ENCODE measurements at places on chromosomes 2 and 18. TPM values are rescaled to one million over a fixed set of nuclear protein-coding genes. Genes with fewer than 3 reads are reported as not detected.

DNAH7 gene
- 0.11 TPM for total RNA-seq

TBR1 gene
- not detected for total RNA-seq

CPS1 gene
- total RNA-seq = 4.9 TPM

DNA sequence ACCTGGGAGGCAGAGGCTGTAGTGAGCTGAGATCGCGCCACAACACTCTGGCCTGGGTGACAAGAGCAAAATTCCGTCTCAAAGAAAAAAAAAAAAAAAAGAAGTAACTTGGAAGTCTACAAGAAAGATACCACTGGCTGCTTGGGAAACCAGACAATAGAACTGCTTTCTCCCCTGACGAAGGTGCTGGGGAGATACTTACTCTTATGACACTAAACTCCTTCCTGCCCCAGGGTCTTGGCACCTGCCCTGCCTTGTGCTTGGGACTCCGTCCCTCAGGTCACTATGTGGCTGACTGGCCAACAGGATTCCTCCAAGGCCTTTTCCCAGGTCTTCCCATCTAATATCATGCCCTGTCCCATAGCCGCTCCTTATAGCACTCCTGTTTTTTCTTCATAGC is 30.7 kb downstream of the INPP5D start:
- no peaks in the 10 kb centered on the region for H3K36me3 ChIP-seq
- DNase-seq = no peak
- no peak overlapping the region for H3K27ac ChIP-seq
- H3K27me3 ChIP-seq = peaks cover 6% of the 10 kb centered on the region

DNA sequence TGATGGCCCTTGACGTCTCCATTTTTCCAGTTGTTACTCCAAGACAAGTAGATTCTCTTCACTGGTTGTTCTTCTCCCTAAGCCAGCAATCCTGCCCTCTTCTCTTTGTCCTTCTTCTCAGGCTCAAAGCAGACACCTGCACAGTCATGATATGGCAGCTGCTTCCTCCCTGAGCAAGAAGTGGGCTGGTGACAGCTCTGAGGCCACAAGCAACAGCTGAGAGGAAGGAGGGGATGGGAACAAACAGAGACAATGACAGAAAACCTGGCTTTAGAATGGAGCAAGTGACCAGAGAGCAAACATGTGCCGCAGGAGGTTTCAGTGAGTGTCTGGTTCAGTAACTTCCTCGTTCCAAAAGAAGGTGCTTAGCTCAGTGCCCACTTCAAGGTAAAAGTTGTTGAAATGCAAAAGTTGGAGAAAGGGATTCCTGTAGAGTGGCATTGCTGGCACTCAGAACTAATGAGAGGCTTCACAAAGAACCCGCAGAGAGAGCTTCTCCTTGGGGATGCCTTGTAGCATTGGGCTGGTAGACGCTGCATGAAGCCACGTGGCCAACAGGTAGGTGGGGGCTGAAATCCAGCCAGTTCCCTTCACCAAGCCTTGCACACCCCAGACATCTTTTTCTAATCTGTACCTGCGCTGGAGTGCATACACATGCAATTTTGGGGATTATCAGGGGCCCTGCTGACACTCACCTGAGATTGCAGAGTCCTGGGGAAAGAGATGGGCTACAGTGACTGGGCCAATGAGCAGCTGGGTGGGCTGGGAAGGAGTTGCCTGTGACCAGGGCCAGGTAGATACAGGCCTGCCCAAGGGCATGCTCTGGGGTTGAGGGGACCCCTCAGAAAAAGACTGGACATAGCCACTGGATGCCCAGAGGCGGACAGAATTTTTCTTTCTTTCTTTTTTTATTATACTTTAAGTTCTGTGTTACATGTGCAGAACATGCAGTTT is 153.3 kb upstream of the RAB12 start:
- no peaks in the 10 kb centered on the region for H3K27me3 ChIP-seq
- H3K4me1 ChIP-seq = peaks cover 15% of the 10 kb centered on the region
- H3K4me3 ChIP-seq = no peak overlapping the region
- no peaks in the 10 kb centered on the region for H3K36me3 ChIP-seq
- no peak overlapping the region for H3K27ac ChIP-seq

DNA sequence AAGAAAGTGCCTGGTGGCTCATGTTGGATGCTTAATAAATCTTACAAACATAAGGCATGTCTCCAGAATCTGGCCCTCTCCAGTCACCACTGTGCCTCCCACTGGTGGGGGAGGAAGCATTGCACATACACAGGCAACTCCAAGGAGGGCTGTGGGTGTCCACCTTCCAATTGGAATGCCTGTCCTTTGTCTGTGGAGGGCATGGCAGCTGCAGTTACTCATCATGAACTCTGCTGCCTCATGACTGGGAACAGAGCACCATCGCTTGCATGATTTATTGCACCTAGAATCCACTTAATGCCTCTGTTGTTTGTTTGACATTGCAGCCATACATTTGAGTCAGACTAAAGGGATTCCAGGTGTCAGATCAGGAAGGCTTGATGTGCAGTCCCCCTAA is 278.9 kb downstream of the PRKCE start:
- peak overlapping the region; percentile 88 for H3K27ac ChIP-seq
- no peaks in the 10 kb centered on the region for H3K27me3 ChIP-seq
- H3K4me3 ChIP-seq = no peak overlapping the region
- no peak for DNase-seq
- H3K36me3 ChIP-seq = no peaks in the 10 kb centered on the region
- peaks cover 59% of the 10 kb centered on the region for H3K4me1 ChIP-seq

NTSR2 gene
- not detected for total RNA-seq

GRCh38 chr2:6881046-6881445 is 3.5 kb downstream of the RSAD2 start:
- H3K27me3 ChIP-seq = no peaks in the 10 kb centered on the region
- H3K36me3 ChIP-seq = no peaks in the 10 kb centered on the region
- H3K27ac ChIP-seq = peak overlapping the region; percentile 81

C2orf66 gene
- total RNA-seq = not detected

NOSTRIN gene
- total RNA-seq = 14.7 TPM

KLHL30 gene
- 17.3 TPM for total RNA-seq

IL36RN gene
- not detected for total RNA-seq

GRCh38 chr2:217757108-217757463 is 245.7 kb downstream of the TNS1 start:
- H3K27me3 ChIP-seq = no peaks in the 10 kb centered on the region
- H3K4me3 ChIP-seq = no peak overlapping the region
- H3K4me1 ChIP-seq = peaks cover 18% of the 10 kb centered on the region
- peaks cover 7% of the 10 kb centered on the region for H3K36me3 ChIP-seq
- no peak for DNase-seq

DNA sequence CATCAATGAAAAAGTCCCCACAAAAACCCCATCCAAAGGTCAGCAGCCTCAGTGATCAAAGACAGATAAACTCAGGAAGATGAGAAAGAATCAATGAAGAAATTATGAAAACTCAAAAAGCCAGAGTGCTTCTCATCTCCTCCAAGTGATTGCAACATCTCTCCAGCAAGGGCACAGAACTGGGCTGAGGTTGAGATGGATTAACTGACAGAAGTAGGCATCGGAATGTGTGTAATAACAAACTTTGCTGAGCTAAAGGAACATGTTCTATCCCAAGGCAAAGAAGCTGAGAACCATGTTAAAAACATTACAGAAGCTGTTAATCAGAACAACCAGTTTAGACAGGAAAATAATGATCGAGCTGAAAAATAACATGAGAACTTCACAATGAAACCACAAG is 442.8 kb upstream of the SYT4 start:
- H3K4me3 ChIP-seq = no peak overlapping the region
- no peak for DNase-seq
- no peaks in the 10 kb centered on the region for H3K27me3 ChIP-seq
- H3K27ac ChIP-seq = no peak overlapping the region

- no peak overlapping the region for H3K4me3 ChIP-seq
- H3K4me1 ChIP-seq = no peaks in the 10 kb centered on the region
- DNase-seq = no peak
- no peak overlapping the region for H3K27ac ChIP-seq
- no peaks in the 10 kb centered on the region for H3K36me3 ChIP-seq
Measured at GRCh38 chr18:3305354-3305762, 43.4 kb downstream of the MYL12B start.

SERPINB10 gene
- total RNA-seq = not detected

GRCh38 chr2:197821550-197822289 is 17.3 kb downstream of the PLCL1 start:
- no peak overlapping the region for H3K27ac ChIP-seq
- no peak for DNase-seq

DNA sequence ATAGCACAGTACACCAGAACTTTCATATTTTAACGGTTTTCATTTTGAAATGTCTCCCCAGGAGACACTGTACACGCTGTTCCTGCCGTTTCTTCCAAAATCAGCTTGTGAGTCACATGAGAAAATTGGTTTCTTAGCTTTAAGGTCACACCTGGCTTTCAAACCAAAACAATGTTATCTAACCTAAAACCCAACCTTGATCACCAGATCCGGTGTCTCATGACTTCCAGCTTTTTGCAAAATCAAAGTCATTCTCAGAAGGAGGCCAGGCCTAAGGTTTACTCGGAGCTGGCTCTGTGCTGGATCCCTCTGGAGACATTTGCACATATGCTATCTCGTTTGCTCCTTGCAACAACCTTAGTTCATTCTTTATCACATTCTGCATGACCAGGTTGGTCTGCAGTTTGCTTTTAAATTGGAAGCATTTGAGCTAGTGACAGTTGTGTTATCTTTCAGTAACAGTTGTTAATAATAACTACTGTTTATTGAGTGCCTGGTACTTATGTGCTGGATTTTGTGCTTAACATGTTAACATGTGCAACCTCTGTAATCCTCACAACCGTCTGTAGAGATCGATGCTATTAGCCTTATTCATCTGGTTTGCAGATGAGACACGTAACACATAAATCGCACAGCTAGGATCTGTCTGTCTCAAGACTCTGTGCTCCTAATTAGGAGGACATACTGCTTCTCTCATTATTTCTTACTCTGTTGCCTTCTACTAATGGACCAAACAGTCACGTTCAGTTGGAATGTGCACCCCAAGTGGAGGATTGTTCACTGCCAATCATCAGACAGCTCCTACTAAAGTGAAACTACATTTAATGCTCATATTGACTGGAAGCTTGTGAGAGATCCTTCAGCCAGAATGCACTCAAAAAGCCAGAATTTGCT is 105.5 kb downstream of the RNF144A start:
- H3K27me3 ChIP-seq = no peaks in the 10 kb centered on the region
- peak overlapping the region; percentile 21 for H3K4me3 ChIP-seq
- H3K27ac ChIP-seq = peak overlapping the region; percentile 67
- peaks cover 98% of the 10 kb centered on the region for H3K4me1 ChIP-seq
- peaks cover 32% of the 10 kb centered on the region for H3K36me3 ChIP-seq

- H3K4me3 ChIP-seq = no peak overlapping the region
- DNase-seq = no peak
- H3K27ac ChIP-seq = no peak overlapping the region
- no peaks in the 10 kb centered on the region for H3K4me1 ChIP-seq
- peaks cover 8% of the 10 kb centered on the region for H3K27me3 ChIP-seq
Measured at GRCh38 chr2:71003966-71004755, 9.5 kb upstream of the TEX261 start.

CDKL4 gene
- 0.66 TPM for total RNA-seq
